Cerebellar cortex (tissue), 1 donor: ENCODE measurements at places on chromosomes 11 and 22.

DNA sequence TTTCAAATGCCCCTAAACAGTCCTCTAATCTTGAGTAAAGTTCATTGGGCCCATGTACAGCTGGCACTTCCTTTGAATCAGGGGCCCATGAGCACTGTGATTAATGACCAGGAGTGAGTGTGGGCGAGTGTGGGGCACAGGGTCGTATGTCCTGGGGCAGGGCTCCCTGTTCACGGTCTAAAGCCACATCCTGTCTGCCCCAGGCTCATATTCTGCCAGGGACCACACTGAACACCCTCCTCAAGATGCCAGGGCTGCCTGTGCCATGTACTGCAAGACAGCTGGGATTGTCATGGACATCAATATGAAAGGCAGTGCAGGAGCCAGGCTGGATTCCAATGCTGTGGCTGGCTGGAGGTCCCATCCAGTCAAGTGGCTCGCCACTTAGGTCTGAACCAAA lies 130.5 kb downstream of the KIRREL3 start:
- no peak for DNase-seq

GRCh38 chr11:68798221-68798813 lies 43.4 kb downstream of the CPT1A start:
- peak; percentile 19 for DNase-seq

DNA sequence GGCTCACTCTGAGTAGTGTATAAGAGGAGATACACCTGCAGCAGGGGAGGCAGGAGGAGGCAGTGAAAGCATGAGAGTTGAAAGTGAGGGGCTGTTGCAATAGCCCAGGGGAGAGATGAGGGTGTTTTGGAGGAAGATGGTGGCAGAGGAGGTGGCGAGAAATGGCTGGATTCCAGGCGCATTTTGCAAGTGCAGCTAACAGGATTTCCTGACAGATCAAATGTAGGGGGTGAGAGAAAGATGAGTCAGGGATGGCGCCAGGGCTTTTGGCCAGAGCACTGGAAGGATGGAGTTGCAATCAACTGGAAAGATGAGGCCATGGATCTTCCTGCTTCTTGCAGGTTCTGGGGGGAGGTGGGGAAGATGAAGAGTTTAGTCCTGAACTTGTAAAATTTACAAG lies 16.8 kb upstream of the TSPAN18 start:
- no peak for DNase-seq

- no peak for DNase-seq
Measured at GRCh38 chr11:62295504-62295903, 3.4 kb downstream of the SCGB1D4 start.

DNA sequence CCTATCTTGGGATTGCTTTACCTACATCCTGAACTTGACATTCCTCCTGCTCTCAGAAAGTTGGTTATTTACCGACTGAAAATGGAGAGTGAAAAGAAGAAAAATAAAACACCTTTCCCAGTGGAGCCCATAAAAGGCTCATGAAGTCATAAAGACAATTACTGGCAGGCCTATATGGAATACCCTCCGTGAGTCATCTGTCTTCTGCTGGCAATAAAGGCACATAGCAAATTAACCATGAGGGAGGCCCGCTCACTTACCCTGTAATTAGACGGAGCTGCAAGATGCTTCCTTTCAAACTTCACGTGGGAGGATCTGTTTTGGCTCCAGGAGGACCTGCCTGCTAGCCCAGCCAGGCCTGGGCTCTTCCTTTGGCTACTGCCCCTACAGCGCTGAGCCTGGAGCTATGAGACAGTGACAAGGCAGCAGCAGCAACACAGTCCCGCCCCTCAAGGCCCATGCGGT lies 540.4 kb downstream of the BUD13 start:
- peak; percentile 51 for DNase-seq

- DNase-seq: no peak
Measured at GRCh38 chr11:68314203-68315170, 2.1 kb downstream of the LRP5 start.

DNA sequence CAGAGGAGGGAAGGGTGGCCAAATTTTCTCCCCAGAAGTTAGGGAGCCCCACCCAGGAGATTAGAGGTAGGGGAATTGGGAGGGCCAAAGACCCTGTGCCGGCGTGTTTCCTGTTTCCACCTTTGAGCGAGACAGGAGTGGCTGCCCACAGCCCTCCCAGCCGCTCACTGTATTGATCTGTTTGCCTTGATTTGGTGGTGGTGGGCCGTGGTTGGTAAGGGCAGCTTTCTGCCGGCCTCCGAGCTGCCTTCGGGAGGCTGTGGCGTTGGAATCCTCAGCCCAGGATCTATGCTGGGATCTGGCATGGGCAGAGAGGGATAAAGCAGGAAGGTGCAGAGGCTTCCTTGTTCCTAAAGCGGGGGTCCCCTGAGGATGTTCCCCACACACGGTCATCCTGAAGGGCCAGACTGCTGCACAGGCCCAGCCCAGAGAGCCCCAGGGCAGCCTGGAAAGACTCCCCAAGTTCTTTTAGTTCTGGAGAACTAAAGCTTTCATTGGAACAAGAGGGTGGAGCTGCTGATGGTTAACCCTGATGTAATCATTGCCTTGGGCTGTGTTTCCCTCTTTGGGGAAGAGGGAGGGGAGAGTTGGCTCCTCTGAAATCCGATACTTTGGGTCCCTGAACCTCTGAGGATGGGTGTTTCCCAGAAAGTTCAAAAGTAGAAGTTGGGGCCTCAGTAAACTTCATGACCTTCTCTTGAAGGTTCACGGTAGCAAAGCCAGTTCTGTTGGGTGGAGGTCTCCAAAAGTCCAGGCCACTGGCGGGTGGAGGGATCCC lies 7.2 kb downstream of the FAM83F start:
- no peak for DNase-seq

- DNase-seq: no peak
Measured at GRCh38 chr11:45723397-45723796, 58.0 kb upstream of the CHST1 start.
